ENCODE measurements at places on chromosomes 7 and 10.

GRCh38 chr10:29323367-29323766 is 34.5 kb downstream of the LYZL1 start:
- DNase-seq: no peak

DNA sequence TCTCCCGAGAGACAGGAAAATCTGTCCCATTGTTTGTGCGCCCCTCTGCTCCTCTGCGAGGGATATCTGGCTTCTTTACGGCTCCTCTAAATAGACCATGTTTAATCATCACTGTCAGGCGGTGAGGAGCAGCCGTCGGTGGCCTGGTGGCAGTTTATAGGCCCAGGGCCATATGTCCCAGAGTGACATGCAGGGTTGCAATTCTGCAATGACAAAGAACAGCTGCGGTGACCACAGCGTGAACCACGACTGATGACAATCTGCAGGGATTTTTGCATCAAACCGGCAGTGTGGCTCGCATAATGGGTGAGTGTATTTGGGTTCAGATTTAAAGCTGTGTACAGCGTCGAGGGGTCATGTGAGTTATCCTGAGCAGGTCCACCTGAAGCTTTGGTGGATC is 41.5 kb downstream of the GATA3 start:
- DNase-seq: no peak

DNA sequence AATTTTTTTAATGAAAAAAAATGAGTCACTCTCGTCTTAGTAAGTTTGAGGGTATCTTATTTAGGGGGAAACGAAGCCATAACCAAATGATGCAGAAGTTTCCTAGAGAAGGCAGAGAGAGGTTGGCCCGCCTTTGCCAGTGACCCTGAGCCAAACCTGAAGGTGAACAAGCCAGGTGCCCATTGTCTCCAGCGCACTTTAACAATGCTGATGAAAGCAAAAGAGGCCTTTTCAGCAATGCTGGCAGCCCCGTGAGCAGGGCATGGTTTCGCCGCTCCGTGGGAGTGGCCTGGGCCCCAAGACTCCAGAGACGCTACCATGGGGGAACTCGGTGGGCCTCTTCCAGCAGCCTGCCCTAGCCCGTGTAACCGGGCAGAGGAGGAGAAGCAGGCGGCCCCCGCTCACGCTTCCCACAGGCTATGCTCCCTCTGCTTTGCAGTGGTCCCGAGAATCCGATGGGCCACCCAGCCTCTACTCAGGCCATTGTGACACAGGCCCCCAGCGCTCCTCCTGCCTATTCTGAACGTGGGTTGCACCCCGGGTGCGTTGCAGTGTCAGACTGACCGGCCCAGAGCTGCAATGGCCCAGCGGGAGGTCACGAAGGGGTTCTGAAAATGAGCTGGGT is 14.0 kb upstream of the UNCX start:
- no peak for DNase-seq

GRCh38 chr10:87864496-87865059 is 1.2 kb downstream of the PTEN start:
- no peak for DNase-seq

GRCh38 chr10:85645926-85646711 is 720.5 kb downstream of the GRID1 start:
- no peak for DNase-seq

- no peak for DNase-seq
Measured at GRCh38 chr10:57162231-57162630, 801.2 kb upstream of the ZWINT start.

DNA sequence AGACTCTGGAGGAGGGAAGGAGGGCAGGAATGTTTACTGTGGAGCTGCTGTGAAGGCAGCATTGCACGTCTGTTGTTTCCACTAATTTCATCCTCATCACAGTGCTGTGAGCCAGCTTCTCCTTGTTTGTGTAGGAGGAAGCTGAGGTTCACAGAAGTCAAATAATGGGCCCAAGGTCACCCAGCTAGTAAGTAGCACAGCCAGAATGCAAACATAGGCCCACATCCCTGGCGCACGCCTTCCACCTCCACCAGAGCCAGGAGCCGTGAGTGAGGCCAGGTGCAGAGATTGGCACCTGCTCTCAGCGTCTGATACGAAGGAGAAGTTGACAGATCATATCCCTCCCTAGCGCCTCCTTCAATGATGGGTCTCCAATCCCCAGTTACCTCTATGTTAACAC is 93.6 kb downstream of the HTR5A start:
- no peak for DNase-seq

DNA sequence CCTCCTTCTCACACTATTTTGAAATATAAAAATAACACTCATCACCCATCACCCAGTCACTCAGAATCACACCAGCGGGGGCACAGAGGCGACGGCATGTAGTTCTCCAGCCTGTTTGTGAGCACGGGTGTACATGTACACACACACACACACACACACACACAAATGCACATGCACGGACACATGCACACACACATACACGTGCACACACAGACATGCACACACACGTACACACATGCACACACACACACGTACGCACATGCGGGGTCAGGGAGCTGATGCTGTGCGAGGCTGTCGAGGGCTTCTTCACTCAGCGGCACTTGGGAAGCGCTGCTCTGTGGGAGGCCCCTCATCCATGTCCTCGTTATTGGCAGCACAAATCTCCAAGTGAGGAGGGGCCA is 178.8 kb downstream of the ELFN1 start:
- DNase-seq: no peak

- DNase-seq: no peak
Measured at GRCh38 chr10:123175389-123176387, 21.5 kb downstream of the BUB3 start.

- DNase-seq: no peak
Measured at GRCh38 chr7:30613366-30614325, 19.0 kb downstream of the GARS1 start.

GRCh38 chr10:550665-551372 is 138.6 kb downstream of the DIP2C start:
- no peak for DNase-seq

DNA sequence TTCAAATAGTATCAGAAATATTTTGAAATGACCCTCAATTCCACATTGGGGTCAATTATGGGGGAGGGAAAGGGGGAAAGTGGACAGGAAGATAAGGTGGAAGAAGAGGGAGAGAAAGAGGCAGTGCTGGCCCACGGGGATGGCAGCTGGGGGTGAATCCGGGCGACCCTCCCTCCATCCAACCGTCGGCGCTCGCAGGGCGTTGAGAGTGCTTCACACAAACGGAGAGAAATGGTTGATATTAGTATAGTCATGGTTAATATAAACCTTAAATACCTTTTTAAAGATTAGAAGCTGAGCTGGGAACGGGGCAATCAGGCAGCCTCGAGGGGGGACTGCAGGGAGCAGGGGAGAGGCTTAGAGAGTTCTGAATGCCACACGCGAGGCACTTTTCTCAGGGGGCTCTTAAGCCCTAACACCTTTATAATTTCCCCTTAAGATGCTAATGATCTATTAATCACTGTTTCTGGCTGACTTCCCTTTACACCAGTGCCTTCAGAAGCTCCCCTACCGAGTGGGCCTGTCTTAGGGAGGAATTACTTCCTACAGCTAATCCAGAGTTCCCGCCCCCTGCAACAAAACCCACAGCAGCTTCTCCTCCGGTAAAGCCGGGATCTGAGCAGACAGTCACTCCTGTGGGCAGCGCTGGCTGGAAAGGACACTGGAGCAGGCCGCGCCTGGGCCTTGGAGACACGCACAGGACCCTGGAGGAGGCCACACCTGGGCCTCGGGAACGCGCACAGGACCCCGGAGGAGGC is 39.5 kb downstream of the PRKAG2 start:
- DNase-seq: peak; percentile 41

GRCh38 chr7:139494835-139495579 is 11.5 kb upstream of the KLRG2 start:
- DNase-seq: peak; percentile 84

DNA sequence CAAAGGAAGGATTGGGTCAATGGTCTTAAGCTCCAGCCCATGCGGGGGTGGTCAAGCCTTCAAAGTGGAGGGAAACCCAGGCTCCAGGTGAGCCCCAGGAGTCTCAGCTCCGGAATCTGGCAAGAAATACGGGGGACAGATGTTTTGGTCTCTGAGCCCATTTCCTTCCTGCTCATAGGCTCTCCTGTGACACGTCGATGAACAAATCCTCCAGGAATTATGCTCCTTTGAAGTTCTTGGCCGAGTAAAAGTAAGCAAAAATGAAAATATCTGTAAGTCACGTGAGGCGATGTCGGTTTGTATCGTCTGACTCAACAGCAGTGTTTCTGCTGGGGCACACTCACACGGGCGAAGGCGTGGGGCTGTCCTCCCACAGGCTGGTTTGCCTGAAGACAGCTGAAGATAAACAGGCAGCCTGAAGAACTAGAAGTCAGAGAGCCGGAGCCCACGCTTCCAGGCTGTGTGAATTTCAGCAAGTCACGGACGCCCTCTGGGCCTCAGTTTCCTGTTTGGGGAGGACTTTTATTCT is 52.6 kb upstream of the SMNDC1 start:
- no peak for DNase-seq

DNA sequence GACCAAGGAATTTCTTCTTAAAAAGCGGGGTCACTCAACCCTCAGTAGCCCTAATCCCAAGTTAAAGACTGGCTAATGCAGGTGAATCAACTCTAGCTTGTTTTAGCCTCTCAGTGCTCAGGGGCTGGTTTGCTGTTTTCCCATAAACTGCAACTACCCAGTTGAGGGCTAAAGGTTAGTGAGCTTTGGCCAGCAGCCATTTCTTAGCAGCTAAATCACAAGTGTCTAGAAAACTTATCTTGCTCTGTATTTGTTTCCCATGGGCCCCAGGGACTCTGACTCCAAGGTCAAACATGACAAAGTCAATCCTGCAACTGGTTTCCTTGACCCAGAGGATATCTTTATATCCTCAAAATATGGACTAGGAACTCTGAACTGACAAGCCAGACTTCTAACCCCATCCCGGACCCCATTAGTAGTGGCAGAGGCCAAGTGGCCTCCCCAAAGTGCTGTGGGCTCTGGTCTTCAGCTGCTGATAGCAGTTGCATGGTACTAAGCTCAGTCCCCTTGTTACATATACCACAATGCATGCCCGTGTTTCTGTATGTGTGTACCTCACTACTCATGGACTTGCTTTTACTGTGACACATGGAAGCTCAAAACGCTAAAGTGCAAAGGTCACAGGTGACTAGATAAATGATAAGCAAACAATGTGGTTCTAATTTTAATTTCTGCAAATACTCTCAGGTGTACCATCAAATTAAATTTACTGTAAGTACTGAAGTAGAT is 793.0 kb upstream of the IGFBP3 start:
- no peak for DNase-seq
